ENCODE measurements at places on chromosomes 11 and 22.

- DNase-seq: no peak
These were observed 2.2 kb upstream of the RPS6KA4 start for GRCh38 chr11:64356498-64357411.

DNA sequence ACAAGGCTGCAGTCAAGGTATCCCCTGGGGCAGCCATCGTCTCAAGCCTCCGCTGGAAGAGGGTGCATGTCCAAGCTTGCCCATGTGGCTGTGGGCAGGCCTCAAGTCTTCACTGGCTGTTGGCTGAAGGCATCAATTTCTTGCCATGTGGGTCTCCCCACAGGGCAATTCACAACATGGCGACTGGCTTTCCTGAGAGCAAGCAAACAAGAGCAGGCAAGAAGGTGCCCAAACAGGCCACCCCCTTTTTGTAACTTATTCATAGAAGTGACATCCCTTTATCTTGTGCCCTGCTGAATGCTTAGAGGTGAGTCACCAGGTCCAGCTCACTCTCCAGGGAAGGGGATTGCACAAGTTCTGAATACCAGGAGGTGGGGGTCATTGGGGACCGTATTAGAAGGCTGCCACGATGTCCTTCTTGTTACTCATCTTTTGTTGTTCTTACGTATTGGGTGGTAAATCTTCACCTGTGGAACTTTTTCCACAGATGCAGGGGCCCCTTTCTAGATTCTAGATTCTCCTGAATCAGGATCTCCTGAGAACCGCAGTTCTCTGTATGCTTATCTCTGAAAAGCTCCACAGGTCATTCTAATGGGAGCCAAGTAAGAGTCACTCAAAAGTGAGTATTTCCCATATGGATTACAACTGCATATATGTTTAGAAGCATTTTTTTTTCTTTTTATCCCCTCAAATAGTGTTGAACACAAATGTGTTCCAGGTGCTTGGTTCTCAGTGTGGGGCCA is 44.2 kb upstream of the MICAL2 start:
- DNase-seq: no peak

GRCh38 chr22:30564761-30565119 is 9.7 kb downstream of the GAL3ST1 start:
- no peak for DNase-seq

- DNase-seq: no peak
These were observed 87.0 kb downstream of the CSNK2A3 start for GRCh38 chr11:11265994-11266606.

GRCh38 chr22:37996079-37996478 is 11.7 kb upstream of the SOX10 start:
- DNase-seq: no peak

- DNase-seq: no peak
These were observed at the start of gene KRTAP5-10 for GRCh38 chr11:71565263-71565662. TSS of gene KRTAP5-10 (plus strand) at chr11:71565563. CDS start at chr11:71565588, 25 bp downstream.

GRCh38 chr11:87832211-87832610 is 343.0 kb downstream of the RAB38 start:
- no peak for DNase-seq

GRCh38 chr22:45709866-45710265 is 38.2 kb downstream of the ATXN10 start:
- DNase-seq: no peak

- no peak for DNase-seq
These were observed 1080.2 kb downstream of the OPCML start for GRCh38 chr11:132451942-132452601.

- no peak for DNase-seq
These were observed 4.7 kb upstream of the TTC36 start for GRCh38 chr11:118522571-118523072.

- no peak for DNase-seq
These were observed 39.4 kb upstream of the TTC12 start for GRCh38 chr11:113274713-113275582.

DNA sequence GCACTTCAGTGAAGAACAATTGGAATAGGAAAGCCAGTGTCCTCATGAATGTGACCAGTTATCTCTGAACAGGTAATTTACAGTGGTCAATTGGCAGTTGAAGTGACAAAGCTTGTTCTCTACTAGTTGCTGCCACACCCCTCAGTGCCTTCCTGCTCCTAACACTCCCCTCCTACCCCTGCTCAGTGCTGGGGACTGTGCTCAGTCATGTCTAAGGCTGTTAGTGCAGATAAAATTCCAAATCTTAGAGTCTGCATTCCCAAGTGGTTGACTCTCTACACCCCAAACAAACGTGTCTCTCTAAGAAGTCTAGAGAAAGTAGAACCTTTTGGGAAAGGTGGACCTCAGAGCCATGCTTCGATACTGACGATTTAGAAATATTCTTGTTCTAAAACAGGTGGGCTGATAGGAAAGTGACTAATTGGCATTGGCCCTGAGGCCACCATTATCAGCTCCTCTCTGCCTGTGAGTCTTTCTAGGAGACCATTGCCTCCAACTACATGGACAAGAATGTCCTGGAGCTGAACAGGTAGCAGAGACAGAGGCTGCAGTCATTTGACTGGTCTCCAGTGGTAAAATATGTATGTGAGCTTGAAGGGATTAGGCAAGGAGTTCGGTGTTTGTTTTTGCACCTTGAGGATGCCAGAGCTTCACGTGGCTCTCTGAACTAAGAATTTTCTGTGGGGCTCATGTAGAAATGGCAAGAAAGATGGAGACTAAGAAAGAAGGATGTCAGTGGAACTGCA is 22.1 kb upstream of the NNMT start:
- DNase-seq: no peak

DNA sequence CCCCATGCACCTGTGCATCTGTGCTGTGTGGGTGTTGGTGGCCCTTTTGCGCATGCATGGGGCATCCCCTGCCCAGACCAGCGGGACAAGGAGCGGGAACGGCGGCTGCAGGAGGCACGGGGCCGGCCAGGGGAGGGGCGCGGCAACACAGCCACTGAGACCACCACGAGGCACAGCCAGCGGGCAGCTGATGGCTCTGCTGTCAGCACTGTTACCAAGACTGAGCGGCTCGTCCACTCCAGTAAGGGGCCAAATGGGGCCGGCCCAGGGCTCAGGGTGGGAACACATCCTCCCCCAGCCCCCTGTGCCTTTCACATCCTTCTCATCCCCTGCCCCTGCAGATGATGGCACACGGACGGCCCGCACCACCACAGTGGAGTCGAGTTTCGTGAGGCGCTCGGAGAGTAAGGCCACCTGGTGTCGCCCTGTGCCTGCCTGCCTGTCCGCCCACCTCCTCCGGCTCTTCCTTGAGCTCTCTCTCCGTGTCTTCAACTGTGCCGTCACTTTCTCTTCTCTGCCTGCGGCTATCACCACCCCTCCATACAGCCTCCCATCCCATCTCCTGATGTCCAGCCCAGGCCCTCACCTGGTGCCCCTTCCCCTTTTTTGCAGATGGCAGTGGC is 10.6 kb downstream of the SELENOM start:
- DNase-seq: no peak

- DNase-seq: no peak
These were observed 9.9 kb upstream of the OR8D2 start for GRCh38 chr11:124329787-124330478.

GRCh38 chr11:43955381-43956118 is 13.1 kb downstream of the C11orf96 start:
- DNase-seq: no peak

DNA sequence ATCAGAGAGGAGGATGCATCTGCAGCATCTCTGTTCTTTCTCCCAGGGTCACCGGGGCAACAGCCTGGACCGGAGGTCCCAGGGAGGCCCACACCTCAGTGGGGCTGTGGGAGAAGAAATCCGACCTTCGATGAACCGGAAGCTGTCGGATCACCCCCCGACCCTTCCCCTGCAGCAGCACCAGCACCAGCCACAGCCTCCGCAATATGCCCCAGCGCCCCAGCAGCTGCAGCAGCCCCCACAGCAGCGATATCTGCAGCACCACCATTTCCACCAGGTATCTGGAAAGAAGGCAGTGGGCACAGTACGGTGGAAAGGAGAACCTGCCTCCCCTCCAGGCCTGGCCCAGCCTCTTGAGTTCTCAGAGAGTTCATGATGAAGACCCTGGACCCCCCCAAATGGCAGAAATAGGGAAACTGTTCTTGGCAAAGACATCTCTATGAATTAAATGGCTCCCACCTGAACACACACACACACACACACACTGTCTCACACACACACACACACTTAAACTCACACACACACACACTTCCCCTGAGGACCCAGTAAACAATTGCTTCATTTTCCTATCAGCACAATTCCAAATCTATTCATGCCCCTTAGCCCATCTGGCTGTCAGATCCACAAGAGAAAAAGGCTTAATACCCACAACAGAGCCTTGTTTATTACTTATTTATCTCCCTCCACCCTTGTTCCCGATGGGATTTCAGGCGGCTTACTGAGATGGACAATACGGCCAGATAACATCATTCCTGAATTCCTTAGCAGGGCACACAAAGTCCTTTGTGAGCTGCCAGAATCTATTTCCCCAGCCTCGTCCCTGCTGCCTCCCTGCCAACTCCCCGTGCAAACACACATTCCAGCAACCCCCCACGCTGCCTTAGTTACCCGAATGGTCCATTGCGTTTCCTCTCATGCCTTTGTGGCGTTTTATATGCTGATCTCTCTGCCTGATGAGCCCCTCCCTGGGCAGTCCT is 8.1 kb downstream of the TMA7B start:
- DNase-seq: no peak

- no peak for DNase-seq
These were observed 8.7 kb upstream of the LAYN start for GRCh38 chr11:111531687-111532364.

- DNase-seq: no peak
These were observed 74.4 kb downstream of the PPP2R1B start for GRCh38 chr11:111691741-111692140.

DNA sequence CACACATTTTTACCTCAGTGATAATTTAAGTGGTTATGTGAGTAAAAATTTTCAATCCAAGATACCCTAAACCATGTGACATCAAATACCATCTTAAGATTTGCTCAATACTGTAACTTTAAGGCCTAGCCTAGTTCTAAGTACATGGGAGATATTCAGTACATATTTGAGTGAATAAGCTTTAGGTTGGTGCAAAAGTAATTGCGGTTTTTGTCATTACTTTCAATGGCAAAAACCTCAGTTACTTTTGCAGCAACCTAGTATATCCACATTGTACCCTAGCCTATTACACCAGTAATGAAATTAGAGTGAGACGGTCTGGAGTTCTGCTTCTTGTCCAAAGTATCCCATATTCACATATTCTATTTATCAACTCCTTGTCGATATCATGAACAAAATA is 700.1 kb downstream of the LRRC4C start:
- no peak for DNase-seq

- DNase-seq: no peak
These were observed 1.5 kb downstream of the OAF start for GRCh38 chr11:120212259-120212878.
